ENCODE measurements at places on chromosomes 2 and 18.

DNA sequence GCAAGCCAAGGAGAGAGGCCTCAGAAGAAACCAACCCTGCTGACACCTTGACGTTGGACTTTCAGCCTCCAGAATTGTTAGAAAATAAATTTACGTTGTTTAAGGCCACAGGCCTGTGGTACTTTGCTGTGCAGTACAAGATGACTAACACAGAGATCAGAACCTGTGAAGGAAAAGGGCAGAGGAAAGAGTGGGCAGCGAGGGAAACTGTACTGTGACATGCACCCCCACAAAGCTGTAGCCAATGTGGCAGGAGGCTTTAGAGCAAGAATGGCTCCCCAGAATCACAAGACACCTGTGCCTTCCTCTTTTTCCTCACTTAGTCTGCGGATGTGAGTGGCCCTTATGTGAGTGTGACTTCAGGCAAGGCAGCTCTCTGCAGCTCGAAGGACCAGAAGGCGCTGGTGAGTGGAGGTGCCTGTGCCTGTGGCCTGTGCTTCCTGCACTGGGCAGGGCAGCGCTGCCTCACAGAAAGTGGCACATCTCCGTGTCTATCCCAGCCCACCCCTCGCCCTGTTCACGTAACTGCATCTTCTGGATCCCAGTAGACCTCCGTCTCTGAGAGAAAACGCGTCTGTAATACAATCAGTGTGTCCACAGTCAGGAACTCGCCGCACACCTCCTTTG lies 89.5 kb downstream of the MRPS9 start:
- DNase-seq, result no peak

DNA sequence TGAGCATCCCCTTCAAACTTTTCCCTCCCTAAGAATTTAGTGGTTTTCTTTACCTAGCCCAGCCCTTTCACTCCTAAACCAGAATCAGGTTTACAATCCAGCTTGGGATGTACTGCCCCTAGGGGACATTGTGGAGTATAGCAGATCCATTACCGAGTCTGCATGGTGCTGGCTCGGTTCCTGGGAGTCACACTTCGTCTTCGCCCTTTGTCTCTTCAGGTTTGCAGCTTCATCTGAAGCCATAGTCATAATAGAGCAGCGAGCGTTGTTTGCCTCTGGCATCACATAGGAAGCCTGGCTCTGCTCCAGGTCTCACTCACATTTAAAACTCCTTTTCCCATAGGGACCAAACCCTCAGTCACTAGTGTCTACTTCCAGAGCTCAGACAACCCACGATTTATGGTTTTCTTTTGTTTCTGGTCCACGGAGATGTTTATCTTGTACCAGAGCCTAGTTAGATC lies 16.8 kb upstream of the LYPD6 start:
- DNase-seq, result no peak

DNA sequence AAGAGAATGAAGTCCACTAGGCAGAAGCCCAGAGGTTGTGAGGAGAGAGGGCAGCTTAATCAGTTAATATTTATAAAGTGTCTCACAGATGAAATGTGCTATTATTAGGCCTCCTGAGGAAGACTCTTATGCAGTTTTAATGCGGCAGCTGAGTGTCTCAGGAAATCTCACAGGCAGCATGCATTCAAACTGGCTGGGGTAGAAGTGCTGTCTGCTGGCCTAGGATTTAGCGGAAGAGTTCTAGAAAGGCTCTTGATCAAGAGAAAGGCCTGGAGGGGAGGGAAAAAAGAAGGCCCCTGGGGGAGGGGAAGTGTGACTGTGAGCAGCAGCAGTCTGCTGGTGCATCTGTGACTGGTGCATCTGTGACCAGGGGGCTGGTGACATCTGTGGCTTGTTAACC lies 133.0 kb downstream of the FSHR start:
- DNase-seq, result no peak

- DNase-seq, result no peak
Measured at GRCh38 chr2:196685792-196686191, 46.3 kb downstream of the CCDC150 start.

- no peak for DNase-seq
Measured at GRCh38 chr2:96828874-96829273, 12.8 kb downstream of the CNNM3 start.

- DNase-seq, result no peak
Measured at GRCh38 chr2:69804416-69804815, 25.0 kb upstream of the GMCL1 start.

- no peak for DNase-seq
Measured at GRCh38 chr18:984004-984403, 79.3 kb downstream of the ADCYAP1 start.

GRCh38 chr2:172919732-172920131 lies 155.9 kb upstream of the MAP3K20 start:
- no peak for DNase-seq

GRCh38 chr18:6561016-6561415 lies 146.3 kb upstream of the L3MBTL4 start:
- DNase-seq, result no peak

DNA sequence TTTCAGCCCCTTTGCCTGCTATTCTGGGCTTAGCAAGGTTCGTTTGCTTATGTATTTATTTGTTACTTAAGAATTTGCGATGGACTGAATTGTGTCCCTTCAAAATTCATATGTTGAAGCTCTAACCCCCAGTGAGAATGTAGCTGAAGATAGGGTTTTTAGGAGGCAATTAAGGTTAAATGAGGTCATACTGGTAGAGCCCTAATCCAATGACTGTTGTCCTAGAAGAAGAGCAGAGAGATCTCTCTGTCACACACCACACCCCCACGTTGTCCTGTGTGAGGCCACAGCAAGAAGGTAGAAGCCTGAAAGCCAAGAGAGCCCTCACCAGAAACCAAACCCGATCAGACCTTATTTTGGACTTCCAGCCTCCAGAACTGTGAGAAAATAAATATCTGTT lies 66.7 kb downstream of the KIAA1328 start:
- DNase-seq, result no peak

- DNase-seq, result no peak
Measured at GRCh38 chr2:112321375-112322320, 46.3 kb downstream of the ZC3H6 start.

GRCh38 chr2:16285813-16286510 lies 345.6 kb downstream of the MYCN start:
- DNase-seq, result no peak
